ENCODE measurements at places on chromosomes 13 and 19. TPM values are rescaled to one million over a fixed set of nuclear protein-coding genes. Genes with fewer than 3 reads are reported as not detected.

ZNF878 gene
- total RNA-seq = 0.64 TPM

PPP5C gene
- total RNA-seq = 118 TPM

RASL11A gene
- 2.1 TPM for total RNA-seq

ZNF134 gene
- 12.6 TPM for total RNA-seq

SAFB2 gene
- 25.7 TPM for total RNA-seq

CEACAM4 gene
- not detected for total RNA-seq

PEG3 gene
- total RNA-seq = 0.34 TPM

C13orf42 gene
- not detected for total RNA-seq

RUBCNL gene
- total RNA-seq = not detected
